Pancreas (tissue), 10 donors: ENCODE measurements at places on chromosomes 5 and 9. TPM values are rescaled to one million over a fixed set of nuclear protein-coding genes. Genes with fewer than 3 reads are reported as not detected.

Gene ZNF883
- 1.5 TPM for total RNA-seq

Gene WDR31
- 4.5 TPM for total RNA-seq

Gene WNK2
- total RNA-seq = 57.2 TPM

Gene CTXN3
- total RNA-seq = not detected

DNA sequence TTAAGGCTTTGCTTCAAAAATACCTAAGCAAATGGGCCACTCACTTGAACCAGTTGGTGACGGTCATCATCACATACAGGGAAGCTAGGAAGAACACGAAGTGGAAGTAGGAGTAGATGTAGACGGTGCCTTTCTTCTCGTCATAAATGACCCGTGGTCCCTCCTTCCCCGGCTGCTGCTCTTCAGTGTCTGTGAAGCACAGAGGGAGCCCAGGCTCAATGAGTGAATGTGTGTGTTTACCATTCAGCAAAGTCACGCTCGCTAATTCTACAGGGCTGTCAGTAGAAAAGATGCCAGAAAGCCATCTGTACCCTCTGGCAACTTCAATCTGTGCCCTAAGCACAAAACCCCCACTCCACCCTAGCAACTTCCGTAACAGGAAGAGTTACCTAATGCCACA lies 109.8 kb downstream of the SERINC5 start:
- no peak overlapping the region for H3K4me3 ChIP-seq
- H3K27me3 ChIP-seq = no peaks in the 10 kb centered on the region
- H3K36me3 ChIP-seq = peaks cover 17% of the 10 kb centered on the region
- no peak for DNase-seq
- no peak overlapping the region for H3K27ac ChIP-seq
- no peaks in the 10 kb centered on the region for H3K4me1 ChIP-seq

DNA sequence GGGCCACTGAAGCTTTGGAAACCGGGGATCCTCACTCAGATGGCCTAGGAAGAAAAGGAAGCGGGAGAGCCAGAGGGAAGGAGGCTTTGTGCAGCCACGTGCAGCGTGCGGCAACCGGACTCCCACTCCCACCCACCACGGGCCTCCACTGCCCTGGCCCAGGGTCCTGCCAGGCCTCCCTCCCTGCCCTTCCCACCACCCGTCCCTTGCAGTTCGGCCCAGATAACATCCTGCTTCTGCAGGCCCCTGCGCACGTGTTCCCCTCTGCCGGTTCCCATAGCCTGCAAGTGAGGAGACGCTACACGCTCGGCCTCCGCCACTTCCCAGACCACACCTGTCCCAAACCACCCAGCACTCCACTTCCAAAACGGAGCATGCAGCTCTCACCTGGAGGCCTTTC lies 4.3 kb upstream of the LHX3 start:
- H3K27me3 ChIP-seq = peaks cover 8% of the 10 kb centered on the region
- DNase-seq = peak; percentile 53
- H3K27ac ChIP-seq = no peak overlapping the region
- no peaks in the 10 kb centered on the region for H3K4me1 ChIP-seq
- no peak overlapping the region for H3K4me3 ChIP-seq
- no peaks in the 10 kb centered on the region for H3K36me3 ChIP-seq

DNA sequence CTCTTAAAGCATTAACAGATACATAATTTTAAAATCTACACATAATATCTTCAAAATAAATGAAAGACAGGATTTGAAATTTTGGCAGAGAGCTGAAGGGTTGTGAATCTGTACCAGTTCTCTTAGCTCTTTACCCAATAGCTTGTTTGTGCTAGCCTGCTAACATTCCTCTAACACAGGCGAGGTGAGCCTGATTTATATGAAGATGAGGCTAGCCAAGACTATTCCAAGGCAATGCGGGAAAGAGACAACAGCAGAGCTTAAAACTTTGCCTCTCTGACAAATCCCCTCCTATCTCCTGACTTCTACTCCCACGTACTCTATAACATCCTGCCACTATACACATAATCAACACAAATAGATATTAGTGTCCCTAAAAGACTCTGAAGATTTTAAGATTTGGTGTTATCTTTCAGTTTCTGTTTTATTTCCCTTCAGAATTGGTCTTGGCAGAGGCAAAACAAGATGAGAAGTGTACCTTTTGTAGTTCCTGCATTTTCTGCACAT lies 745.6 kb upstream of the ZNF608 start:
- no peak for DNase-seq
- no peaks in the 10 kb centered on the region for H3K36me3 ChIP-seq
- H3K27me3 ChIP-seq = no peaks in the 10 kb centered on the region
- H3K4me1 ChIP-seq = no peaks in the 10 kb centered on the region
- no peak overlapping the region for H3K4me3 ChIP-seq

DNA sequence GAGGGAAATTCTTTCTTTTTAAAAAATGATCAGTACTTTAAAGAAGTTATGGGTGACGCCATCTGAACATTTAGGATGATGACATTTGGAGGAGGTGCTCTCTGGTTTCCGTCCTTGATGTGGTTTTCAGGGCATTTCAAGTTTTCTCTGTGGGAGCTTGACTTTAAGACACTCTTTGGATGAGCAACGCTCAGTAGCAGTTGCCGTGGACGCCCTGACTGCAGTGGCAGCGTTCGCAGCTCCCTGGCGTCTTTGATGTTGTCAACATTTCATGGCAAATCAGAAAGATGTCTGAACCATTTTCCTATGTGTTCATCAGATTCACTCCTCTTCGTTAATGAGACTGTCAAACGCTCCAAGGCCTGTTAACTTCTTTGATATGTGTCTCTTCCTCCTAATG lies 86.1 kb downstream of the ZNF354C start:
- no peaks in the 10 kb centered on the region for H3K27me3 ChIP-seq
- H3K4me1 ChIP-seq = no peaks in the 10 kb centered on the region
- H3K27ac ChIP-seq = no peak overlapping the region
- no peaks in the 10 kb centered on the region for H3K36me3 ChIP-seq
- no peak for DNase-seq

DNA sequence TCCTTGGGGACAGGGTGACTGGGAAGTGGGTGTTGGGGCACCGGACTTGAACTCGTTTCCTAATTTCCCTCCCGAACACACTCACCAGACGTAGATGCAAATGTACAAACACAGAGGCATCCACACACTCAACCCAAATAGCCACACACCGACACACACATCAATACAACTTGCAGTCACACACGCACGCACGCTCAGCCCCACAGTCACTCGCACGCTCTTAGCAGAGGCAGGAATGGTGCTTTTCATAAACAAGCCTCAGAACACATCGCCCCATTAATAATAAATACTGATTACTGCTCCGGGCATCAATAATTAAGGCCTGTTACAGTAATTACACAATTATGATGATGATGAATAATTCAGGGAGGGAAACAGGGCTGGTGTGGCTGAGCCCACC lies 5.7 kb downstream of the BARHL1 start:
- no peak for DNase-seq
- H3K27me3 ChIP-seq = peaks cover 65% of the 10 kb centered on the region
- H3K4me1 ChIP-seq = no peaks in the 10 kb centered on the region
- H3K4me3 ChIP-seq = no peak overlapping the region

DNA sequence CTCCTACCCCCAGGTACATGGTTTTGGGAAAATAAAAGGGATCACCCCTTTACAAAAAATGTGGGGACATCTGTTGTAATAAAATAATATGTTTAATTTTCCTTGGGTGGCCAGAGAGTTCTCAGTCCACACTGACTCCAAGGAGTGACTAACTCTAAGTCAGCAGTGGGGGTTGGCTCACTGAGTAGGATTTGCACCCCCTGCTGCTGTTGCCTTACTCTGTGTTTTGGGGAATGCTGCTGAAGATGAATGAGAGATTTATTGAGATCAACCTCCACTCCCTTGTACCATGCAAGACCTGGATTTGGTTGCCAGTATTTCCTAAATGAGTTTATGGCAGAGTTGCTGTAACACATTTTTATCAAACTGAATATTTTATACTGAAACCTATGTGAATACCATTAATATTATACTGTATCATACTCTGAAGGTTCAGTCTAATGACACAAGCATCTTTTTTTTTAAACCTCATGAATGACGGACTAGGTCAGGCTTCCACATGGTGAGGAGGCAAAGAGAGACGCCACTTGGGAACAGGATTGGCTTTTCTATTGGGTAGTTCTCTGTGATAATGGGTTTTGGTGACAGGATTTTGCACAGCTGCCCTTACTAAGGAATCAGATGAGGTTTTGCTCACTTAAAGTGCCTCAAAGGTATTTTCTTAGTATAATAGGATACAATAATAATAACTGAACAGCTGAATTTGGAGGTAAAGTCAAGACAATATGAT lies 121.3 kb upstream of the OSMR start:
- H3K27ac ChIP-seq = no peak overlapping the region
- no peaks in the 10 kb centered on the region for H3K36me3 ChIP-seq
- H3K4me3 ChIP-seq = no peak overlapping the region
- H3K27me3 ChIP-seq = no peaks in the 10 kb centered on the region
- H3K4me1 ChIP-seq = no peaks in the 10 kb centered on the region

- H3K27ac ChIP-seq = no peak overlapping the region
- H3K36me3 ChIP-seq = no peaks in the 10 kb centered on the region
- no peaks in the 10 kb centered on the region for H3K27me3 ChIP-seq
- H3K4me3 ChIP-seq = no peak overlapping the region
- H3K4me1 ChIP-seq = no peaks in the 10 kb centered on the region
These were observed 17.4 kb upstream of the RIC1 start for GRCh38 chr9:5611321-5612184.

GRCh38 chr5:120466341-120467006 lies 2.4 kb downstream of the PRR16 start:
- no peak overlapping the region for H3K4me3 ChIP-seq
- H3K27ac ChIP-seq = no peak overlapping the region
- DNase-seq = no peak
- H3K4me1 ChIP-seq = no peaks in the 10 kb centered on the region
- no peaks in the 10 kb centered on the region for H3K27me3 ChIP-seq

DNA sequence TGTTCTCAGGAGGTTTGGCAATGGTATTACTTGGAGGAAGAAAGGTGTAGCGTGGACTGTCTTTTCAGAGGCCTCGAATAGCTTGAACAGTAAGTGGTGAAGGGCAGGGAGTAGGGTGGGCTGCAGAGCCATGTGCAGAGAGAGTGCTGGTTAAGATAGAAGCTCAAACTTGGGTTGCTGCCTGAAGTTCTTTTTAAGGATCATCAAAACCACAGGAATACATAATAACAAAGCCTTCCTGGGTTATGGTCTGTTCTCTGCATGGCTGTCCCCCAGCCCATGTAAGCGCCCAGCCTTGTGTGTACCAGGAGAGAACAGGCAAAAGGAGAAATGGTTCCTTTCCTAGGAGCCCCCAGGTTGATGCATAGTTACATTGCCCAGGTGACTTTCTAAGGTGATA lies 43.9 kb downstream of the RCL1 start:
- H3K4me3 ChIP-seq = no peak overlapping the region
- no peak for DNase-seq
- no peak overlapping the region for H3K27ac ChIP-seq
- H3K27me3 ChIP-seq = no peaks in the 10 kb centered on the region
- H3K36me3 ChIP-seq = no peaks in the 10 kb centered on the region
- peaks cover 33% of the 10 kb centered on the region for H3K4me1 ChIP-seq

- H3K4me3 ChIP-seq = no peak overlapping the region
- no peaks in the 10 kb centered on the region for H3K27me3 ChIP-seq
- no peaks in the 10 kb centered on the region for H3K4me1 ChIP-seq
These were observed 197.7 kb downstream of the C9orf50 start for GRCh38 chr9:129423216-129423615.

- H3K27ac ChIP-seq = no peak overlapping the region
- no peak for DNase-seq
- no peaks in the 10 kb centered on the region for H3K4me1 ChIP-seq
- no peak overlapping the region for H3K4me3 ChIP-seq
- H3K27me3 ChIP-seq = no peaks in the 10 kb centered on the region
These were observed 44.1 kb downstream of the ADGRV1 start for GRCh38 chr5:90602681-90603080.

DNA sequence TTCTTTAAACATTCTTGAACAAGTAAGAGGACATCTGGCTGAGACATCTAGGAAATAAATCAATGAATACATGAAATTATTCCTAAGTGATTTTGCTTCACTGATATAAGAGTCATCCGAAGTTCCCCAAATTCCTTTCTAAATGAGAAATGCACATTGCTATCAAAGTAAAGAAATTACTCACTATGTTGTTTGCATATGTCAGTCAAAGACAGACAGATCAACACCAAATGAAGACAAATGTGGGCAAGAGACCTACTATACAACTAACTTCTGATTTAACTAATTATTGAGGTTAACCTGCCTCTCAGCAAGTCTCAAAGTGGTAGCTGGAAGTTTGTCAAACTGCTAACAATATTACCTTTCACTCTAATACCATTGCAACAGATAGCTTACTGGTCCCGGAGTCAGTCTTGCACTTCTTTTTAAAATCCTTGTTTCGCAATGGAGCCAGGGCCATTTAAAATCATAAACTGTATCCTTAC lies 13.2 kb downstream of the TUT7 start:
- no peaks in the 10 kb centered on the region for H3K4me1 ChIP-seq
- peaks cover 6% of the 10 kb centered on the region for H3K36me3 ChIP-seq
- H3K4me3 ChIP-seq = no peak overlapping the region
- no peaks in the 10 kb centered on the region for H3K27me3 ChIP-seq
- no peak for DNase-seq
- no peak overlapping the region for H3K27ac ChIP-seq

DNA sequence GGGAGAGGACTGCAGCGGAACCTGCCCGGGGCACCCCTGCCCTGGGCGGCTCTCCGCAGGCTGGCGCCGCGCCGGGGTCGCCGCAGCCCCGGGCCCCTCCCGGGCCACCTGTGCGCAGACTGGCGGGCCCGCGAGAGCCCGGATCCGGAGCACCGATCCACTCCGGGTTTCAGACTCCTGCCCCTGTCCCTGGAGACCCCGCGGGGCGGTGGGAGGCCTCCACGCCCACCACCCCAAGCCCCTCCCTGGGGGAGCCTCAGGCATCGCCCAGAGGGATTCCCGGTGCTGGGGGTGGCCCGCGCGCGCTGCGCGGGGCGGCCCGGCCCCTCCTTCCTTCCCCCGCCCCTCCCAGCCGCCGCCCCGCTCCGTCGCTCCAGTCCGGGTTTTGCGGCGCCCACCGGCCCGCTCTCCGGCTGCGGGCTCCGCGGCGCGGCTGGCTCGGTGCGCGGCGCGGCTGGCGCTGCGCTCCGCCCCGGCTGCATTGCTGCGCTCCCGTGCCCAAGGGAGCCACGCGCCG lies at the start of gene UNC5A:
TSS of gene UNC5A (plus strand) at position 479 of the 517 bp plus-strand sequence. CDS start 192 bp downstream, outside the sequence.
- H3K4me3 ChIP-seq = peak within 1 kb of the TSS; percentile 49
- peaks cover 20% of the 10 kb centered on the region for H3K27me3 ChIP-seq
- H3K27ac ChIP-seq = no peak within 1 kb of the TSS
- H3K36me3 ChIP-seq = no peaks in the 10 kb centered on the region
- peaks cover 3% of the 10 kb centered on the region for H3K4me1 ChIP-seq
- no peak for DNase-seq
